ENCODE measurements at places on chromosomes 12 and 14.

GRCh38 chr14:33362934-33363333 is 424.3 kb downstream of the NPAS3 start:
- H3K27ac ChIP-seq = no peak overlapping the region
- H3K27me3 ChIP-seq = peaks cover 3% of the 10 kb centered on the region
- no peak overlapping the region for H3K4me3 ChIP-seq
- DNase-seq = no peak
- H3K36me3 ChIP-seq = no peaks in the 10 kb centered on the region

- no peak for DNase-seq
- no peak overlapping the region for H3K4me3 ChIP-seq
- no peaks in the 10 kb centered on the region for H3K4me1 ChIP-seq
- no peak overlapping the region for H3K27ac ChIP-seq
These were observed 6.2 kb downstream of the TTLL5 start for GRCh38 chr14:75667099-75667765.

- DNase-seq = no peak
- no peak overlapping the region for H3K4me3 ChIP-seq
- H3K27me3 ChIP-seq = no peaks in the 10 kb centered on the region
These were observed 3.5 kb downstream of the IFI27 start for GRCh38 chr14:94113908-94114588.

- no peak for DNase-seq
- no peaks in the 10 kb centered on the region for H3K36me3 ChIP-seq
- no peaks in the 10 kb centered on the region for H3K27me3 ChIP-seq
These were observed 54.1 kb upstream of the ARHGAP5 start for GRCh38 chr14:32022938-32023466.

GRCh38 chr12:119158402-119158801 is 20.3 kb upstream of the HSPB8 start:
- no peak overlapping the region for H3K4me3 ChIP-seq
- no peaks in the 10 kb centered on the region for H3K4me1 ChIP-seq
- H3K27ac ChIP-seq = no peak overlapping the region
- H3K36me3 ChIP-seq = no peaks in the 10 kb centered on the region
- no peak for DNase-seq

Measured in activated naive CD4-positive, alpha-beta T cell treated with anti-CD3 and anti-CD28 coated beads for 36 hours (primary cell).